Left cardiac atrium (tissue), 4 donors: ENCODE measurements at places on chromosomes 7 and 10. TPM values are rescaled to one million over a fixed set of nuclear protein-coding genes. Genes with fewer than 3 reads are reported as not detected.

Gene CRHR2
- total RNA-seq = 0.44 TPM

Gene OPN4
- total RNA-seq = 0.18 TPM

Gene LHPP
- 11.6 TPM for total RNA-seq

Gene PDE1C
- total RNA-seq = 44.2 TPM

Gene C7orf33
- total RNA-seq = not detected

Gene SORCS1
- 2.3 TPM for total RNA-seq

Gene GIMAP2
- total RNA-seq = 9.2 TPM

Gene SP8
- not detected for total RNA-seq

Gene VIPR2
- 6.3 TPM for total RNA-seq

Gene ACBD7
- 0.21 TPM for total RNA-seq

Gene PDE6C
- not detected for total RNA-seq

Gene H2BK1
- not detected for total RNA-seq

Gene PTF1A
- not detected for total RNA-seq

Gene TECTB
- total RNA-seq = not detected

Gene CYP2C8
- total RNA-seq = 0.35 TPM
